ENCODE measurements at places on chromosomes 7 and 10.

DNA sequence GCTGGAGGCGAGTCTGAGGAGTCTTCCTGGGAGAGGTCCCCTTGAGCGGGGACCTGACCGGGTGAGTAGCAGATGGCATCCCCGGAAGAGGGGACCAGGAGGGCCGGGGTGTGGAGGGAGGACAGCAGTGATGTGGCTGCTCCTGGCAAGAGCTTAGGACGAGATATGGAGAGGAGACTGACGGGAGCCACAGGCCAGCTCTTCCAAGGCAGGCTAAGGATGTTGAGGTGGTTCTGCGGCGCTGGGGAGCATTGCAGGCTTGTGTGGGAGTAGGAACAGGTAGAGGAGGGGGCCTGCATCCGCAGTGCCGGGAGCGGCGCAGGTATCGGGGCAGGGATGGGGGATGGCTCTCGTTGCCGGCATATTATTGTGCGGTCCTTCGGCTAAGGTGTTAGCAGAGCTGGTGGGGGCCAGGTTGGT, 76.7 kb upstream of the ANLN start:
- H3K4me3 ChIP-seq: no peak overlapping the region
- H3K27me3 ChIP-seq: no peaks in the 10 kb centered on the region
- no peak for DNase-seq
- H3K27ac ChIP-seq: no peak overlapping the region
- H3K4me1 ChIP-seq: no peaks in the 10 kb centered on the region

DNA sequence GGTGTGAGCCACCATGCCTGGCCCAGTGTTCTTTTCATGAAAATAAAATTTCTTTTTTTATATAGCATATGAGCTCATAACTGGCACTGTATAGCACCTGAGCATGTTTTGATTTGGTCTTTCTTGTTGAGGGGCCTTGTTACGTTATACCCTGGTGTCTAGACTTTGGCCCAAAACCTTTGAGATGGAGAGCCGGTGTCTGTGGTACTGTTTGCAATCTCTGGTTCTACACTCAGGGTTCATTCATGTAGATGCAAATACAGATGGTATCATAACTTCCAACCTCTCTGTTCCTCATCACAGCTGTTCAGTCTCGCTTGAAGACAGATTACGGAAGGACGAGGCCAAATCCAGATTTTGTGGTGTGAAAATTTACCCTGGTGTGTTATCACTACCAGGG, at the start of gene TAS2R5:
Gene TAS2R5, plus strand, starts transcription at position 301 of the 400 bp plus-strand sequence. CDS start 145 bp downstream, outside the sequence.
- H3K4me3 ChIP-seq: no peak within 1 kb of the TSS
- DNase-seq: no peak
- H3K27me3 ChIP-seq: no peaks in the 10 kb centered on the region
- no peaks in the 10 kb centered on the region for H3K36me3 ChIP-seq
- H3K27ac ChIP-seq: no peak within 1 kb of the TSS

GRCh38 chr10:20630092-20630643, 266.9 kb downstream of the NEBL start:
- peaks cover 3% of the 10 kb centered on the region for H3K4me1 ChIP-seq
- DNase-seq: no peak
- H3K27ac ChIP-seq: no peak overlapping the region
- H3K27me3 ChIP-seq: no peaks in the 10 kb centered on the region
- no peaks in the 10 kb centered on the region for H3K36me3 ChIP-seq

DNA sequence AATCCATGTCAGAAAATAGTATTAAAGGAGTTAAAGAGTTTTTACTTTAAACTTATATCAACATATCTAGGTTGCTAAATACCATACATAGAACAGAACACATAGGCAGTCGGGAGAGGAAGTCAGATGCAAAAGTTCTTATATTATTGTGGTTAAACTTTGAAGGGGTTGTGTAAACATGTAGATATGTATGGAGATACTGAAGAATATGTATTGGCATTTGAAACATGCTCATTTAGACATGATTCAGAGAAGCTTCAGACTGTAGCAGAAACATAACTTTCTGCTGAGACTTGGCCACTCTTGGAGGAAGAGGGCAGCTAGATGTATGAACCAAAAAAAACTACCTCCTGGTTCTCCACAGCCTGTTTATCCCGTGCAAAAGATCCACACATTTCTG, 103.5 kb upstream of the FERD3L start:
- no peaks in the 10 kb centered on the region for H3K27me3 ChIP-seq
- no peaks in the 10 kb centered on the region for H3K36me3 ChIP-seq
- H3K4me1 ChIP-seq: no peaks in the 10 kb centered on the region
- no peak for DNase-seq

All from natural killer cell (primary cell).